Activated CD8-positive, alpha-beta memory T cell treated with anti-CD3 and anti-CD28 coated beads for 4 hours (primary cell): ENCODE measurements at places on chromosomes 16 and 17.

- DNase-seq: no peak
Observed at GRCh38 chr17:74776990-74777389, 845 bp upstream of the NAT9 start.

DNA sequence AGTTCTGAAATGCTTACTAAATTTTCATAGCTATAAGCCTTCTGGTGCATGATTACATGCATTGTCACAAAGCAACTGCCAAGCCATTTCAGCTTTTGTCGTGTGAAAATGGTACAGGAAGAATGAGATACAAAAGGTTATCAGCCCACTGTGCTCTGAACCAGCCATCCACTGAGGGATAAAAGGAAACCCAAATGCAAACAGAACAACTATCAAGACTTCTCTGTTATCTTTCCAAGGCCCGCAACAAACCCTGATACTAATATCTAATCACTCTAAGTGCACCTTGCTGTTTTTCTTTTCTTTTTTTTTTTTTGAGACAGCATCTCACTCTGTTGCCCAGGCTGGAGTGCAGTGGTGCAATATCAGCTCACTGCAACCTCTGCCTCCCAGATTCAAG, 109.0 kb downstream of the FTO start:
- DNase-seq: no peak

GRCh38 chr17:76873856-76874255, 5.7 kb downstream of the MGAT5B start:
- DNase-seq: no peak

GRCh38 chr16:30383521-30383920, 1.2 kb upstream of the SEPTIN1 start:
- DNase-seq: no peak

GRCh38 chr16:46428108-46429061, 192.8 kb downstream of the SHCBP1 start:
- DNase-seq: no peak

DNA sequence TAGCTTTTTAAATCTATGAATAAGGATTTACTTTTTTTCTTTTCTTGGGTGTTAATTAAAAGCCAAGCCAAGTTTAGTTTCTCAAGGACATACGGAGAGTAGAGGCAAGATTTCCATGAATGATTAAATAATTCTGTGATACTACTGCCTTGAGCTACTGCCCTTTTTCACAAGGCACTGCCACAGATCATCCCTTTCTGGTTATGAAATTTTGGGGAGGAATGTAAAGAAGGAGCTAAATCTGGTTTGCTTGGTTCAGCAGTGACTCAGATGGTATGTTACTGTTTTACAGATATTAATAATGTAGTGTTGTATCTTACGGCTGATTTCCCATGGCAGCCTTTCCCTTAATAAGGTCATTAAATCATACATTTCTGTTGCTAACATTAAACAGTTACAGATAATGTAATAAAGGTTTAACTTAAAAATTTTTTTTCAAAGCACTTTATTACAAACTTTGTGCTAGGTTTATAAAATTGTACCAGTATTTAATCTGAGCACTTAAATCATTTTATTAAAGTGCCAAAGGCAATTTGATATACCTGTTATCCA, 2.6 kb downstream of the WSB1 start:
- DNase-seq: no peak

DNA sequence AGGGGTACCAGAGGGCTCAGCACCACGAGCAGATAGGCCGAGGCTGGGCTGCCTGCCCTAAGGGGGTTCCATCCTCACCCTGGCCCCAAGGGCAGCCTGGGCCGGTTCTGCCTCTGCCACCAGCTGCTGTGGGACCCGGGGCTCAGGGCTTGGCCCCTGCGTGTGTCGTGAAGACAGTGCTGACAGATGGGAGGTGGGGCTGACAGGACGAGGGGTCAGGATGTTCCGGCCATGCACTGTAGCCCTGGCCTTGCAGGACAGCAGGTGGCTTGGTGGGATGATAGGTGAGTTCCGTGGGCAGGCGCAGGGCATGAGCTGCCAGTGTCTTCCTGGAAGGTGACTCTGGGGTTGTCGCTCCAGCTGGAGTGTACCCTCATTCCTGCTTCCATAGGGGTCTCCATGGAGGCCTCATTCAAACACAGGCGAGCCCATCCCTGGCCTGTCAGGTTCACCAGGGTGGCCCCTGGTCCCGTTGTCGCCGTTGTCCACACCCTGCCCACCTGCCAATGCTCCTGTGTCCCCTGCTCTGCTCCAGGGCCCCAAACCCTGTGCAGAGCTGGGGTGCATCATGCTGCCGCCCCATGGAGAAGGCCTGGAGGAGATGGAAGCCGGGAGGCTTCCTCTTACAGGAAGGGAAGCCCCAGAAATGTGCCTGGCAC, 57.2 kb downstream of the WDR45B start:
- DNase-seq: no peak

DNA sequence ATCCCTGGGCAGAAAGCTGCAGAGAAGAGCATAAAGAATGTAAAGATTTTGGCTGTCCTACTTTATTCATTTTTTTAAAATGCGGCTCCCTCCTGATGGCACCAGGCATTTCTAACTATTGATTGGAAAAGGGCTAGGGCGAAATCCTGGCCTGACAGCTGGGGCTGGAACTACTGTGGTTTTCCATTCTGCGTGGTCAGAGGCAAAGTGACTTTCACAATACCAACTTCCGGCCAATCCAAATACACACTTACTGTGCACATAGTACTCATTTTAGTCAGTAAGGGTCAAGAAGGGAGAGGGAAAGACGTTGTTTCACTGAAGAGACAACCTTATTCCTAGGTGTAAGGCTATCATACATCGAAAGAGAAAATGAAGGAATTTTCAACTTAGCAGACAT, 113.8 kb upstream of the PMFBP1 start:
- no peak for DNase-seq

- DNase-seq: no peak
Observed at GRCh38 chr17:35056013-35056412, 7.5 kb downstream of the RFFL start.

DNA sequence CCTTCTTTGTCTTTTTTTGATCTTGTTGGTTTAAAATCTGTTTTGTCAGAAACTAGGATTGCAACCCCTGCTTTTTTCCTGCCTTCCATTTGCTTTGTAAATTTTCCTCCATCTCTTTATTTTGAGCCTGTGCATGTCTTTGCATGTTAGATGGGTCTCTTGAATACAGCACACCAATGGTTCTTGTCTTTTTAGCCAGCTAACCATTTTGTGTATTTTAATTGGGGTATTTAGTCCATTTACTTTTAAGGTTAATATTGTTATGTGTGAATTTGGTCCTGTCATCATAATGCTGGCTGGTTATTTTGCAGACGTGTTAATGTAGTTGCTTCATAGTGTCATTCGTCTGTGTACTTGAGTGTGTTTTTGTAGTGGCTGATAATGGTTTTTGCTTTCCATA, 26.2 kb downstream of the NFATC3 start:
- no peak for DNase-seq

GRCh38 chr17:8965394-8966168, at the start of gene PIK3R5:
TSS of gene PIK3R5 (minus strand) at chr17:8965707. CDS start at chr17:8911494, 54,213 bp downstream.
- DNase-seq: peak; percentile 80

- DNase-seq: no peak
Observed at GRCh38 chr17:65102788-65103187, 34.4 kb upstream of the RGS9 start.

GRCh38 chr17:80387071-80387470, 27.9 kb upstream of the ENDOV start:
- DNase-seq: no peak

GRCh38 chr16:1745900-1746692, 25.2 kb downstream of the NME3 start:
- DNase-seq: no peak

- DNase-seq: no peak
Observed at GRCh38 chr17:3475812-3476610, at the start of gene ASPA. TSS of gene ASPA (plus strand) at chr17:3475997. CDS start at chr17:3476160, 163 bp downstream.

- no peak for DNase-seq
Observed at GRCh38 chr16:31465788-31466370, 6.1 kb upstream of the TGFB1I1 start.

- DNase-seq: peak; percentile 15
Observed at GRCh38 chr16:528111-529011, 849 bp downstream of the CAPN15 start.

GRCh38 chr16:86894029-86894567, 315.7 kb downstream of the FOXL1 start:
- DNase-seq: no peak

GRCh38 chr16:56246051-56246817, 54.9 kb downstream of the GNAO1 start:
- DNase-seq: no peak

GRCh38 chr16:85566561-85567100, 46.5 kb upstream of the GSE1 start:
- no peak for DNase-seq

- no peak for DNase-seq
Observed at GRCh38 chr17:78031435-78031834, 72.9 kb downstream of the TNRC6C start.

- DNase-seq: no peak
Observed at GRCh38 chr16:54962045-54962444, 31.4 kb downstream of the IRX5 start.

- DNase-seq: no peak
Observed at GRCh38 chr17:67635681-67636080, 82.1 kb upstream of the NOL11 start.

DNA sequence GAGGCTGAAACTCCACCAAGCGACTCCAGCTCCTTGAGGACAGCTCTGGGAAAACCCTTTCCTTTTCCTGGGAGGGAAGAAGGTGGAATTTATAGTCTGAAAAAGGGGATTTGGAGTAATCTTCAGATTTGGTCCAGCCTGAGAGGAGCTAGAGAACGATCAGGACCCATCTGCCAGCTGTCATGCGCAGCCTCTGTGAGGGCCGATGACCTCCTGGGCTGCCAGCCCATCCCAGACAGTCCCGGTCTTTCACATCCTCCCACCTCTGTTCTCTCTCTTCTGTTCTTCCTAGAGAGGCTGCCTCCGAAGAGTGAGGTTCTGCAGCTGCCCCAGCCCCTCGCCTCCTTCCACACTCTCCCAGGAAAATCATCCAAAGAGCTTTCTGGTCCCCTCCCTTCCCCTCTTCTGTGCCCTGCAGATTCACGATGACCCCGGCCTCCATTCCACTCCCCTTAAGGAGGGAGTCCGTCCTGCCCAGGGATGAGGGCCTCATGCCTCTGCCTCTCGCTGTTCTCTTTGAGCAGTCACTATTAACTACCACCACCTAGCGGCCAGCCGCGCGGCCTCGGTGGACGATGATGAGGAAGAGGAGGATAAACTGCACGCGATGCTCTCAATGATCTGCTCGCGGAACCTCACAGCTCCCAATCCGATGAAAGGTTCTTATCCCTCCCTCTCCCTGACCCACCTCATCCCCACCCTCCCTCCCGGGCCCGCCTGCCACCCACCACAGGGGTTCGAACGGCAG, 29.6 kb downstream of the SGSM2 start:
- DNase-seq: no peak

- no peak for DNase-seq
Observed at GRCh38 chr16:56192986-56193945, 2.0 kb downstream of the GNAO1 start.

DNA sequence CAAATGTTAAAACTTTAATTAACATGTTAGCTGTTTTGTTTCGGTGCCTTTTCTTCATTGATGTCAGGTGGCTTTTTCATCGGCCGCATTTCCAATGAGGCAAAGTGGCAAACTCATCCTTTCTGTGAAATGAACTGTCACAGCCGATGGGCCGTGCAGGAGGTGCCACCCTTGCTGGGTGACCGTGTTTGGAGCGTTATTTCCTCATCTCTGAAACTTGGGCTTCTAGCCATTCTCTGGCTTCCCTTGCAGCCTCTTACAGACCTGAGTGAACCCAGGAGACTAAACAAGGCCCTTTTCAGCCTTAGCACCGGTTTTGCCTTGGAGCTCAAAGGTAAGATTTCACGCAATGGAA, 42.2 kb upstream of the PRSS54 start:
- no peak for DNase-seq

GRCh38 chr16:83075956-83076355, 449.2 kb downstream of the CDH13 start:
- no peak for DNase-seq

GRCh38 chr16:57091200-57091974, 996 bp upstream of the CPNE2 start:
- DNase-seq: no peak

GRCh38 chr16:51034481-51035109, 116.5 kb downstream of the SALL1 start:
- no peak for DNase-seq

GRCh38 chr17:58303971-58304749, 23.4 kb upstream of the MPO start:
- DNase-seq: no peak

DNA sequence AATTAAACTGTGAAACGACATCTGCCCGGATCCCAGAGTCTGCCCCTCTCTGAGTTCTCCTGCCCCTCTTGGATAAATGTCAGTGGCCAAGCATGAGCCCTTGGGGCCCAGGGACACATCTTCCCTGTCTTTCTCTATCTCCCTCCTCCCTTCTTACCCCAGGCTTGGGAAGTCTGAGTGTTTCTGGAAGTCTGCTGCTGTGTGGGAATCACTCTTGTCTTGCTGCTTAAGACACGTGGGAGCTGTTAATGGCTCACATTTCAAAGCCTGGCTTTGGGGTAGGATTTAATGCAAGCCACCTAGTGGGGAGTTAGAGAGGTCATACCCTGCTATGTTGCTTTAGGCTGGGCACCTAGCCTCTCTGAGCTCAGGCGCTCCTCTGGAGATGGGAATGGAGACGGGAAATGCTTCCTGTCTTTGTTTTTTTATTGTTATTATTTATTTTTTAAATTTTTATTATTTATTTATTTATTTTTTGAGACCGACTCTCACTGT, 218.5 kb upstream of the CIBAR2 start:
- DNase-seq: no peak

GRCh38 chr17:79797492-79798298, 818 bp upstream of the CBX8 start:
- DNase-seq: no peak

- DNase-seq: no peak
Observed at GRCh38 chr17:32503251-32504165, 16.7 kb downstream of the CDK5R1 start.

- DNase-seq: no peak
Observed at GRCh38 chr16:67565470-67566100, 3.3 kb downstream of the CTCF start.

DNA sequence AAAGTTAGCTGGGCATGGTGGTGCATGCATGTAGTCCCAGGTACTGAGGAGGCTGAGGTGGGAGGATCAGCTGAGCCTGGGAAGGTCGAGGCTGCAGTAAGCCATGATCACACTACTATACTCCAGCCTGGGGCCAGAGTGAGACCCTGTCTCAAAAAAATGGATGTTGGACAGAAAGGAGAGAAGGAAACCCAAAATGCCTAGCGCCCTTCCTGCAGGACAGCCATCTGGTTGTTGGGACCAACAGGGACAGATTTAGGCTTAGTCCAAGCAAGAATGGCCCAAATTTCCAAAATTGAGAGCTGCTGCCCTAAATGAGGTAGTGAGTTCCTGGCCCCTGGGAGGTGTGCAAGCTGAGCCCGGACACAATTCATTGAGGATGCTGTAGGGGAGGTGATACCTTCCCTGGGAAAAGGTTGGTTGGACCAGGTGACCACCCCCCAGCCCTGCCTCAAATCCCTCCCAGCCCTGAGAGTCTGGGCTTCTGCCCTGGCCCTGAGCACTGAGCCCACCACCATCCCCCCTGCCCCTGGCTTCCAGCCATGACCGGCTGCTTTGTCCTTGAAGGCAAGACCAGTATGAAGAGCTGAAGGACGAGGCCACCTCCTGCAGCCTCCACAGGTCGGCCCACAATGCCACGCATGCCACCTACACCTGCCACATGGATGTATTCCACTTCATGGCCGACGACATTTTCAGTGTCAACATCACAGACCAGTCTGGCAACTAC, 35.1 kb downstream of the IL21R start:
- no peak for DNase-seq

GRCh38 chr17:49388692-49389513, 25.8 kb downstream of the PHB1 start:
- DNase-seq: no peak

GRCh38 chr17:70905796-70906195, 736.5 kb downstream of the KCNJ2 start:
- no peak for DNase-seq
